Left hindlimb (tissue), 1 donor: ENCODE measurements at places on chromosomes 6 and 20.
A peak's percentile ranks its signal among the peaks of the same experiment; 100 is the strongest.

- no peak for DNase-seq
These were observed 4.4 kb downstream of the LRRC73 start for GRCh38 chr6:43505718-43506117.

DNA sequence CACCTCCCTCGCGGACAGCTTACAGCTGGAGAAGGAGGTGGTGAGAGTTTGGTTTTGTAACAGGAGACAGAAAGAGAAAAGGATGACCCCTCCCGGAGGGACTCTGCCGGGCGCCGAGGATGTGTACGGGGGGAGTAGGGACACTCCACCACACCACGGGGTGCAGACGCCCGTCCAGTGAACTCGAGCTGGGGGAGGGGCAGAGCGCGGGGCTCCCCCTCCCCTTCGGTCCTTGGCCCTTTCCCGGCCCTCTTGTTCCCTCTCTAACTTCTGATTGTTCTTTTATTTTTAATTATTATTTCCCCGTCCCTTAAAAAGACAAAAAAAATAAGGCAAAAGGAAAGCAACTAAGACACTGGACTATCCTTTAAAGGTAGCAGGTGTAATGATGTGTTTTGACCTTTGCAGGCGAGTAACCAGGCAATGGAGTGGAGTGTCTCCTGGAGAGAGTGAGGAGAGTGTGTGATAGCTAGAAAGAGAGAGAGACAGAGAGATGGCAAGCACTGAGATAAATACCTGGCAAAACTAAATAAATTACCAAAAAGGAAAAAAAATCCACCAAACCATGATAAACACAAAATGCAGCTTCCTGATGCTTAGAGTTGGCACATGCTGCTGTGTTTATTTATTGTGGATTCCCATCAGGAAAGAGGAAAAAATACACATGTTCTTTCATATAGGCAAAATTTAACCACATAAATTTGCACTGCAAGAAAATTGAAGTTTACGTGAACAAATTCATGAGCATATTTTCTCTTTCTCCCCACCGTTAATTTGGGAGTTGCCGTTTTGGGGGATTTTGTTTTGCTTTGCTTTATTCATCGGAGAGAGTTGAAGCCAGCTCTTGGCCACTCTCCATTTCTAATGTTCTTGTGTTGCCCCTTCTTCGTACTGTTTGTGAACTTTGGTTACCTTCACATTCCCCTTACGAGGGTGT is 1.9 kb downstream of the POU3F2 start:
- no peak for DNase-seq

DNA sequence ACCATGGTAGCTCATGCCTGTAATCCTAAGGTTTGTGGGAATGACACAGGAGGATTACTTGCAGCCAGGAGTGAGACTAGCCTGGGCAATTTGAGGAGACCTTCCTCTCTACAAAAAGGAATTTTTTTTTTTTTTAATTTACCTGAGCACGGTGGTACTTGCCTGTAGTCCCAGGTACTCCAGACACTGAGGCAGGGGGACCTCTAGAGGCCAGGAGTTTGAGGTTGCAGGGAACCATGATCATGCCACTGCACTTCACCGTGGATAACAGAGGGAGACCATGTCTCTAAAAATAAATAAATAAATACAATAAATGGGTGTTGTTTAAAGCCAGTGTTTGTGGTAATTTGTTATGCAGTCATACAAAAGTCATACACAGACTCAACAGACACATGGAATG is 2.4 kb upstream of the HLA-F start:
- no peak for DNase-seq

DNA sequence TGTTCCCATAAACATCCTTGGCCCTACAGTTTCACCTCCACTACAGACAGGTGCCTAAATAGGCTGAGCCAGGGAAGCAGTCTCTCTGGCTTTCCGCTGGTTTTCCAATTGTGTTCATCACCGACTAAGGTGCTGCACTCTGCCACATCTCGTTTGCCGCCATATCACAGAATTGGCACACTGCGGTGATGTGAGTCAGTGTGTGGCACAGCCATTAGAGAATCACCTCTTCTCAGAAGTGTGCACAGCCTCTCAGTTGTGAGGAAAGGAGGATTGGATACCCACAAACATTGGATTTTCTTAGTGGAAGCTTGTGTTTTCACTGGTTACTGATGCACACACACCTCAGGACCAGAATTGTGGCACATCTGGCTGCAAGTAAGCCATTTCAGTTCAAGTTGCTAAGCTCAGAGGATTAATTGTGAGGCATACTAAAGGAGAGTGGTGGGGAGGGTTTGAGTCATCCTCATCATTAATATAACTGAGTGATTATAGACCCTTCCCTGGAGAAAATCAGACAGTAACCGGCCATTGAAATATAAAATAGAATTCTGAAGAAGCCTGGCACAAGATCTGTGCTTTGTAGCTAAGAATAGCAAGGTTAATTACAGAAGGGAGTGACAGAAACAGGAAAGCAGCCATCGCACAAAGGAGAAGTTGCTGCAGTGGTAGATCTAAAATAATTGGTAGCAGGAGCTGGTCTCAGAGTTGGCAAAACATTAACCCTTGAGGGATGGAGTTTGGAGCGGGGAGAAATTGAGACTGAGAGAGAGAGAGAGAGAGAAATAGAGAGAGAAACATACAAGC is 506.9 kb downstream of the LMBRD1 start:
- DNase-seq, result peak; percentile 19

DNA sequence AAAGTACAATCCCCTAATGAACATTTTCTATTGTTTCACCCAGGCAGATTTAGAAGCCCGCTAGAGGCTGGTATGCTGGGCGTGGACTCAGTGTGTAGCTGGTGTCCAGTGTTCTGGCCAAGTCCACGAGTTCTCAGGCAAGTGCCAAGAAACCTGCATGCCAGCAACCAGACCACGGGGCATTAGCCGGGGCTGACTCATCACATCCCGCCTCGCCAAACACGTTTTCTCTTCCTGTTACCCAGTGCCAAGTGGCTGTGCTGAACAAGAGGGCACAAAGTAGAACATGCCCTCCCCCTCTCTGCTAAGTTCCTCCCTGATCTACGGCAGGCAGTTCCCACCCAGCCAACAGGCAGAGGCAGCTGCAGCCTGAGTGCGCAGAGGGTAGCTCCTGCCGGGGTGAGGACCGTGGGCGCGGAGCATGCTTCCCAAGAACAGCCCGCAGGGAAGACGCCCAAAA is 29.6 kb downstream of the RAMACL start:
- peak; percentile 85 for DNase-seq

- no peak for DNase-seq
These were observed 44.7 kb downstream of the EYA2 start for GRCh38 chr20:46939031-46939965.

GRCh38 chr20:45470937-45471336 is 1.4 kb downstream of the WFDC2 start:
- peak; percentile 56 for DNase-seq

- no peak for DNase-seq
These were observed 9.1 kb upstream of the ZNF133 start for GRCh38 chr20:18279242-18279641.
